ENCODE measurements at places on chromosomes 12 and 14.

DNA sequence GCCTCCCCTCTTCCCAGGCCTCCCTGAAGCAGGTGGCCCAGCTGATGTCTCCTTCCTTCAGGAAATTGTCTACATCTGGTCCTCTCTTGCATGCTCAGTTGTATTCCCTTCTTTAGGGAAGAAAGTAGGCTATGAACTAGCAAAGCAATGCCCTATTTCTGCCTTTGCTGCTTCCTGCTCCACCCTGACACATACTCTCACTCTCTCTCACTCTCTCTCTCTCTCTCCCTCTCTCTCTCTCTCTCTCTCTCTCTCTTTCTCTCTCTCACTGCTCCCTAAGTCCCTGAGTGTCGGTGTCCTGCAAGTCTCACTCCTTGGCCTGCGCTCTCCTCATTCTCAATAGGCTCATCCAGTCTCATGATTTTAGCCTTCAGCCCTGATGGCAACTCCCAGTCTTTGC, 19.4 kb upstream of the PARP11 start:
- peak; percentile 22 for DNase-seq

- no peak for DNase-seq
Observed at GRCh38 chr12:15244341-15244740, 23.1 kb upstream of the RERG start.

- DNase-seq: no peak
Observed at GRCh38 chr12:31008241-31008761, 65.4 kb upstream of the DDX11 start.

DNA sequence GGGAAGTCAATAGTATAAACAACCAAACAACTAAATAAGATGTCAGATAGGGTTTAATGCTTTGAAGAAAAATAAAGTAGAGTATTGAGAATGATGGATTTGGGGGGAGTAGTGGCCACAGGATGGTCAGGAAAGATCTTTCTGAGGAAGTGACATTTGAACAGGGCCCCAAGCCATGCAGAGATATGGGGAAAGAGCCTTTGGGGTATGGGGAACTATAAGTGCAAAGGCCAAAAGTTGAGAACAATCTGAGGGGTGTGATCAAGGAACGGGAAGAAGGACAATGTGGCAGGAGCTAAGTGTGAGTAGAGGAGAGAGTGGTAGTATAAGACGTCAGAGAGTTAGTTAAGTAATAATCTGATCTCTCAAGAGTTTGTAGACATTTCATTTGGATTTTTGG, 1.3 kb downstream of the MRPS35 start:
- DNase-seq: no peak

- no peak for DNase-seq
Observed at GRCh38 chr14:88791629-88792472, 902 bp downstream of the EML5 start.

- DNase-seq: no peak
Observed at GRCh38 chr12:52331039-52331438, 9.8 kb upstream of the KRT83 start.

- DNase-seq: no peak
Observed at GRCh38 chr12:40802656-40803055, 110.4 kb downstream of the CNTN1 start.

DNA sequence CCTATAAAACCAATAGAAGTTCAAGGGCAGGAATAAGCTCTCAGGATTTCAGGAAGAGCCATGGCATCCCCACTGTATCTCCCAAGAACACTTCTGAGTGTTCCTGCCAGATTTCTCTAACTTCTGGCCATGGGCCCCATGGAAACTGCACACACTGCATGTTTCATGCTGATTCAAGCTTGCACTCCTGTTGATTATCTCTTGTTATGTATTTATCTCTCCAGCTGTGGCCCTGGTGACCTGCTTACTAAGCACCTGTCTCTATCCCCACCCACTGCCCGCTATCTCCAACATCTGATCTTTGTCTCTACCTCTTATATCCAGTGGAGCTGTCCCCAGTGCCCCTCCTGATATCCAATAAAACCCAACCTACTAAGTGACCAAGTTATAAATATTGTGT, 285.3 kb downstream of the PDZRN4 start:
- DNase-seq: no peak

- DNase-seq: no peak
Observed at GRCh38 chr12:125015680-125016310, 22.4 kb downstream of the BRI3BP start.

GRCh38 chr12:18690653-18691052, 47.2 kb downstream of the PLCZ1 start:
- no peak for DNase-seq

DNA sequence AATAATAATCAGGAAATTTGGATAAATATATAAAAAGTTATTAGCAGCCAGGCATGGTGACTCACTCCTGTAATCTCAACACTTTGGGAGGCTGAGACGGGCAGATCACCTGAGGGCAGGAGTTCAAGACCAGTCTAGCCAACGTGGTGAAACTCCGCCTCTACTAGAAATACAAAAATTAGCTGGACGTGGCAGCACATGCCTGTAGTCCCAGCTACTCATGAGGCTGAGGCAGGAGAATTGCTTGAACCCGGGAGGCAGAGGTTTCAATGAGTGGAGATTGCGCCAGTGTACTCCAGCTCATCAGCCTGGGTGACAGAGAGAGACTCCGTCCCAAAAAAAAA, 64.5 kb downstream of the SYT1 start:
- DNase-seq: no peak

DNA sequence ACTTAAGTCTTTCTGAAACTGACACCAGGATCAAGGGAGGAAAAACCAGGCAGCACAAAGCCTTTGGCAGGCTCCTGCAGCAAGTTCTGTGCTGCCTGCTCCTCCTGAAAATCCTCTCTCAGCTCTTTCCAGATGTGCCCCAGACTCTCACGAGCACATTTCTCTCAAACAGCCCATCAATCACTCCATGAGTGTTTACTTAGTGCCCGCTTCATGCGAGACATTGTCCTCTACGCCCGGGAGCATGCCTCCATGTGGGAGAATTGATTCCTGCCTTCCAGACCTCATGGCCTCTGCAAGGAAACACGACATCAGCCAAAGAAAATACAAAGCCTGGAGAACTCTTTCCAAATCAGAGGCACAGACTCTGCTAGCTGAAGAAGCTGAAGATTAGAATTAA, 46.5 kb upstream of the TSPAN11 start:
- DNase-seq: no peak

GRCh38 chr12:54148560-54149429, 40.0 kb downstream of the SMUG1 start:
- DNase-seq: no peak

DNA sequence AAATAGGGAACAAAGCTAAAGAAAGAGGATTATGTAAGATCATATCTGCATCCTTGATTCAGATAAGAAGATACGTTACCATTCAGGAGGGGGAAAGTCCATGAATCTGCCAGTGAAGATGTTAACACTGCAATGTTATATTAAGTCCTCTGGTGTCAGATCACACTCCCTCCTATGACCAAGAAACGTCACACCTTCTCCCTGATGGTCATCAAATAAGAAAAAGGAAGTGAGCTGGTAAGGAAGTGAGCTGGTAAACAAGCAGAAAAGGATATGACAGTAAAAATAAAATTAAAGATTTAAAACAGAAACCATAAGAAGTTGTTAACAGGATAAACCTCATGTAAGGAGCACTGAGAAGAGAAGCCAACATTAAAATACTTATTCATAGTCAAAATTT, 340.2 kb downstream of the SEC23A start:
- DNase-seq: no peak

- no peak for DNase-seq
Observed at GRCh38 chr14:28870033-28870564, 103.5 kb downstream of the FOXG1 start.

DNA sequence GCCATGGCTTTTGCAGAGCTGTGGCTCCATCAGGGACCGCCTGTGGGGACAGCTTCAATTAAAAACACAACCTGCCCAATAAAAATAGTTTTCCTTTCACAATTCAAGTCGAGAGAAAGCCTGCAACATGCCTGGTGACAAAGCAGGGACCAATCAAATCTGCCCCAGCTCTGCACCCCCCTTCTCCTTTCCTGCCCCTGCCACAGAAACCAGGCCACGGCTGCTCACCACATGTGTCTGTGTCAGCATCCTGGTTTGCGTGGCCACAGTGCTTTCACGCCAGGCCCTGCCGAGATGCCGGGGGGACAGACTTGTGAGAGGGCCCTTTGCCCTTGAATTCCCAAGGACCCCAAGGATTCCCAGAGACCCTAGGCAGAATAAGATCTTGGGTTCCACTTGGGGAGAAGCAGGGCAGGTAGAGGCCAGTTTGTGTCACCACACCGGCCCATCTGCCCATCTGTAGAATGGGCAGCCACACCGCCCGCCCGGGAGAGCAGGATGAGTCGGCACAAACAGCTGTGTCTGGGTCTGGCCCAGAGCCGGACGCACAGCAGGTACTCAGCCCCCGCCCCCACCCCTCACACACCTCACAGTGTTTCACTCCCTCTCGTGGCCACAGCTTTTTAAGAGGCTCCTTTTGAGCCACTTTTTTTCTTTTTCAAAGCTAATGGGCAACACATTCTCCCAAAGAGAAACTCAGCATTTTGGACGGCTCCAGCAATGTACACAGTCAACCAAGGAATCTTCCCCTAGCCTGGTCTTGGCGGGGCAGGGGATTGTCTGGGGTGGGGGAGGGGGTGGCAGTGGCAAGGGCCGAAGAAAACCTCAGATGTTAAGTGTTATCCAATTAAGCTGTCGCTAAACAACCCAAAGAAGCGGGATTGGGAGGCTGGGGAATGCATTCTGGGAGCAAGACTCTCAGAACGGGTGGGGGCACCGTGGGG, 41.5 kb downstream of the BCL11B start:
- peak; percentile 90 for DNase-seq

DNA sequence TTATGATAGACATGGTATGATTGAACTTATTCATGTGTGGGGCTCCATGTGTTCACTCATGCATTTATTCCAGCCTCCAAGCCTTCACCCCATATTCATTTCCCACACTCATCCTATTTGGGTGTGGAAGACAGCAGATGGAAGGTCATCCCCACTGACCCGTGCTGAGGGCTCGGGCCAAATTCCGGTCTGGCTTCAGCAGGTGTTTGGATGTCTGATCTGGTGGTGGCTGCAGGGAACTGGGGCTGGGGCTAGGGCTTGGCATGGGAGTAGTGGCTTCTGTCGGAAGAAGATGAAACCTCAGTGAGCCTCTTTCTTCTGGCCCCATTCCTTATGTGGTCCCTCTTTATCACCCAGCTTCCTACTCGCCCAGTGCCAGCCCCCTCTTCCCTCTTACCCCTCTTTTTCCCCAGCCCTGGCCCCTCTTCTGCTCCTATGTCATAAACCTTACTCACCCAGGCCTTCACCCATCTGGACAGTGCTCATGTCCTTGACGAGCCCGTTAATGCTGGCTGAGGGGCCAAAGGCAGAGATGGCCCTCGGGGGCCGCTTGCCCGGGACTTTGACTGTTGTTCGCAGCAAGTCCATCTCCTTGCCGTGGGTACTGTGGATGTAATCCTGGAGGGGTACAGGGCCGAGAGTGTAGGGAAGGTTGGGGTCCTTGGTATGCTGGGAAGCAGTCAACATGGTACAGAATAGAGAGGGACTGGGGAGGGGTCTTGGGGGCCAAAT, 8.0 kb downstream of the AGAP2 start:
- no peak for DNase-seq

DNA sequence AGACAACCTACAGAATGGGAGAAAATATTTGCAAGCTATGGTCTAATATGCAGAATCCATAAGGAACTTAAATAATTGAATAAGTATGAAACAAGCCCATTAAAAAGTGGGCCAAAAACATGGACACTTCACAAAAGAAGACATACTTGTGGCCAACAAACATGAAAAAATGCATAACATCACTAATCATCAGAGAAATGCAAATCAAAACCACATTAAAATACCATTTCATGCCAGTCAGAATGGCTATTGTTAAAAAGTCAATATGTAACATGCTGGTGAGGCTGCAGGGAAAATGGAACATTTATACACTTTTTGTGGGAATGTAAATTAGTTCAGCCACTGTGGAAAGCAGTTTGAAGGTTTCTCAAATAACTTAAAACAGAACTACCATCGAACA, 945.4 kb upstream of the FLRT2 start:
- DNase-seq: no peak

GRCh38 chr12:17030338-17030737, 424.4 kb upstream of the LMO3 start:
- no peak for DNase-seq

DNA sequence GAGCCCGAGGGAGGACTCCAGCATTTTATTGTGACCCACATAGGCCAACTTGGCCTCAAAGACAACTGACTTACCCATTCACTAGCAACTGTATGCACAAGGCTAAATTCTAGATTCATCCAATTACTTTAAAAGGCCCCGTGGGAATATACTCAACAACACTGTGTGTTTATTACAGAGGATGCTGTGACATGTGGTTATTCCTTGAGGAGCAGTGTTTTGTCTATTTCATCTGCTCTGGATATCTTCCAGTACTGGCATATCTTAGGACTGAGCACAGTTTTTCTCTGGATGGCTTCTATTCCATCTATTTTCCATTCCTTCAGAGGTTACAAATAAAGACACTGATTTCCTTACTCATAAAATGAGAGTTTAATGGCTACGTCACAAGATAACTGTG, 87.2 kb upstream of the KRAS start:
- no peak for DNase-seq

GRCh38 chr12:54175200-54175963, 13.4 kb downstream of the SMUG1 start:
- no peak for DNase-seq

DNA sequence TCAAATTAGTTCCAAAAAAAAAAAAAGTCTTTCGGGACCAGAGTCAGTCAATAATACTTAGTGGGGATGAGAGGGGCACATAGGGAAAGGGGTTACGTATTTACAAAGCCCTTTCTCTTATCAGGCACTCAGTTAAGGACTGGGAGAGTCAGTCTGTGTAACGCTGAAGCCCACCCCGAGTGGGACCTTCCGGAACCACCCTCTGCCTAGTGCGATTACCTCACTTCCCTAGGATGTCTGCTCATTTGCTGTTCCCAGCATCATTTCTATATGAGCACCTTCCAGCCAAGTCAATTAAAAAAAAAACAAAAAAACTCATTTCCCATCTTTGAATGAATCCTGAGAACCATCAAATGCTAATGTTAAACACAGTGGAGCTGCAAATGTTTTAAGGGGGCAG, 76.9 kb downstream of the BMP4 start:
- DNase-seq: no peak

Measured in central memory CD4-positive, alpha-beta T cell (primary cell).